ENCODE measurements at places on chromosomes 16 and 17.
A peak's percentile ranks its signal among the peaks of the same experiment; 100 is the strongest.

- no peak for DNase-seq
Observed at GRCh38 chr17:40327735-40328385, 18.9 kb downstream of the RARA start.

DNA sequence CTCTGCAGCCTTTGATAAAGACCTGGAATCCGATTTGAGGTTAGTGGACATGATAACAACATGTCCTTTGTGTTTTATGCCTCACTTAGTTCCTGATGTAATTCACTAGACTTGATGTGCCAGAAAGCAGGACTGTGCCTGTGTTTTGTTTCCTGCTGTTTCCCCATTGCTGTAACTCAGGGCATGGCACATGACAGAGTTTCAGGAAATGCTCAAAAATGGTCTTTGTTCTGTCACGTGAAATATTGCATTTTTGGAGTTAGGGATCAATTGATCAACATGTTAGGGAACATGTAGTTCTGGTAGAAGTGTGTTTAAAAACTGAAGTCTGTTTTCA, 32.8 kb downstream of the DHX38 start:
- DNase-seq: no peak

GRCh38 chr16:16940351-16940750, 530.4 kb downstream of the XYLT1 start:
- no peak for DNase-seq

GRCh38 chr16:49857423-49858181, 1.7 kb upstream of the ZNF423 start:
- DNase-seq: peak; percentile 95

- no peak for DNase-seq
Observed at GRCh38 chr17:20097330-20097729, 88.2 kb downstream of the SPECC1 start.

DNA sequence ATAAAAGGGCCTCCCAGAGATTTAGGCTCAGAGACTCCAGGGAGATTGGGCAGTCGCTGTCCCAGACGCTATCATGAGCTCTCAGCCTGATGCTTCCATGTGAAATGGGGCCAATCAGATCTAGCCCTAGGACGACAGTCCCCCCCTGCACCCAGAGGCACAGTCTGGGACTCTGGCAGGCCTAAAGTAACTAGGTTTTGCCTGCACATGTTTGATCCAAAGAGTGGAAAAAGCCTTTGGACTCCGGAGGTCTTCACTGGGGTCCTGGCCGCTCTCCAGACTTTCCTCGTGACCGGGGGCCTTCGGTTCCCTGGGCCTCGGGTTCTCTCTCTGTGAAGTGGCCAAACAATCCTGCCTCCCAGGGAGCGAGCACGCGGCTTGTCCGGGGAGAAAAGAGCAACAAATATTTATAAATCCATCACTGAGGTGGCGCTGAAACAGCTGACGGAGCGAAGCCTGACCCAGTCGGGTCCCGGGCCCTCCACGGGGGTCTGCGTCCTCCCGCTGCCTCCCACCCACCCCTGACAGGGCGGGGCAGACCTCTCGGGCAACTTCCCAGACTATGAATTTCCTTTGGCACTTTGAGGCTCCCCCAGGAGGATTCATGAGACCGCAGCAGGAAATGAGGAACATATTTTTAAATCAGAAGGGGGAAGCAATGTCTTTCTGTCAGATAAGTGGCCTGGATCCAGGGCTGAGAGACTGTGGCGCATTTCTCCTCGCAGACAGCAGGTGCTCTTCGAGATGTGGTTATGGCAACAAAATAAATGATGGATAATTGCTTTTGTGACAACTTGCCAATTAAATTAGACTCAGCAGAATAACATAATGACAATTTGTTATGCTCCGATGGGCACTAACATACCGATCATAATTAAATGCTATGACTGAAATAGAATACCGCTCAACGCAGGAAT, 38.9 kb downstream of the MRPS23 start:
- no peak for DNase-seq

GRCh38 chr16:7871371-7871770, 538.7 kb downstream of the RBFOX1 start:
- no peak for DNase-seq

DNA sequence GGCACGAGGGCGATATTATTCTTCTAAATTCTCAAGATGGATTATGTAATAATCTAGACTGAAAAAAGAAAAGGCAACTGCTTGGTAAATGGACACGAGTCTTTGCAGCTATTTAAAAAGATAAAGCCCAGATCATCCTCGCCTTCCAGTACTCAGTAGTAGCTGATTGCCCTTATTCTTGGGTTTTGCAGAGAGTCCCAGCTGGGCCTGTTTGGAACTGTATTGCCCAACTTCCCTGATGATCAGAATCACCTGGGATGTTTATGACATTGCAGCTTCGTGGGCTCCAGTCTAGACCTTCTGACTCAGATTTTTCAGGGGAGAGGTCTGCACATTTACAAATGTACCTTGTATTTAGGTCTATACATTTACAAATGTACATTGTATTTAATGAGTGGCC, 213.5 kb downstream of the RAB11FIP4 start:
- DNase-seq: no peak

GRCh38 chr16:1258225-1258600, 2.3 kb downstream of the TPSD1 start:
- DNase-seq: no peak

GRCh38 chr16:68429076-68429854, 19.0 kb downstream of the SMPD3 start:
- DNase-seq: no peak

GRCh38 chr17:77042476-77043231, 98.1 kb upstream of the SEC14L1 start:
- DNase-seq: no peak

GRCh38 chr16:4847774-4848587, 700 bp downstream of the UBN1 start:
- DNase-seq: peak; percentile 23

DNA sequence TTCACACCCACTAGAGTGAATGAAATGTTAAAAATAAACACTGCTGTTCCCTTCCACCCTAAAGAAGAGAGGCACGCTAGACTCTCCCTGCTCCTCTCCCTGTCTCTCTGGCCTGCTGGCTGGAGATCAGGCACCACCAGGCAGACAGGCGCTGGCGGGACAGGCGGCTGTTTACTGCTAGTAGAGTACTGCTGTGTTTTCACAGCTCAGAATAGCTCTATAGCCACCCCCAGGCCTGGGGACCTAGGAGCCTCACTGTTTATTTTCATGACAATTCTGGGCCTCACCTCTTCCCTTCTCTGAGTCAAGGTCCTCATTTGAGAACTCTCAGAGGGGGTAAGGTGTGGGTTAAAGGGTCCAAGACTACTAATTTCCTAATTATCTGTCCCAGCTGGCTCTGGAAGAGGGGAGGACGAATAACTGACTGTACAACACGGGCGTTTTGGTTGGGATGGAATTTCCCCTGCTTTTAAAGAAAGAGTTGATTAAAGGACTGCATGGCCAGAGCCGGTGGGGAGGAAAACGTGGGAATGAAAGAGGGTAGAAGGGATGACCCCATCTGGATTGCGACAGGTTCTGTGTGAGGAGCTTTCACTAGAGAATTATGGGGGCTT, 9.0 kb upstream of the G6PC1 start:
- peak; percentile 68 for DNase-seq

DNA sequence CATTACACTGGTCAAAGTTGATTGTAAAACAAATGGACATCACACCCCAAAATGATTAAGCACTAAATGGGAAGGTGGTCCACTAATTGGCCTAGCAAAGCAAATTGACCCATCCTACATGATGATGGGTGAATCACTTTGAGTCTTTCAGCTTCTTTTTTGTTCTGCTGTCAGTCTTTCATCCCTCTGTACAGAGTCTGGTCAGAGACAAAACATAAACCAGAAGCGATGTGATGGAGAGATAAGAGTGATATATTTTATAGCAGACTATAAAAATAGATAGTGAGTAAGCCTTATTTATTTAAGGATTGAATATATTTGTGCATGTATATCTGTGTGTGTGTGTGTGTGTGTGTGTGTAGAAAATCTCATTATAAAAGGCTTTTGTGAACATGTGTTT, 618.4 kb upstream of the SOX9 start:
- DNase-seq: no peak

- DNase-seq: no peak
Observed at GRCh38 chr16:57972306-57972705, 1.4 kb upstream of the CNGB1 start.

DNA sequence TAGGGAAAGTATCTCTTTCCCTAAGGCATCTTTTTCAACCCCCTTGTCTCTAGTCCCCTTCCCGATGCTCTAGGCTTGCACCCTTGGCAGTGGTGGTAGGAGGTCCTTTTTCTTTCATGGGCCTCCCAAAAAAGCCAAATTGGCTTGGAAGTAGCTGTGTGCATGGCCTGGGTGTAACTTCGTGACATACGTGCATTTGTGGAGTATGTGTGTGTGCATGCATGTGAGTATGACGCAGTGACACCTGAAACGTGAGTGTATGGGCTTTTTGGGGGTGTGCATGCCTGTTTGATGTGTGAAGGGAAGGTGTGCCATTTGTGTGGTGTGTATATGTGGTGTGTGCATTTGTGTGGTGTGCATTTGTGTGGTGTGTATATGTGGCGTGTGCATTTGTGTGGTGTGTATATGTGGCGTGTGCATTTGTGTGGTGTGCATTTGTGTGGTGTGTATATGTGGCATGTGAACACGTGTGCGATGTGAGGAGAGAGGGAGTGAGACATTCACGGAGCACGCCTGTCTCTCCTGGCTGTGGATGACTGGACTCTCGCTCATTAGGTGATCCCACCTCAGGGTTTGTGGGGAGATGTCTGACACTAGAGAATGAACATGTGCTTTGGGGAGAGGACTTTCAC, 15.7 kb downstream of the IGFBP4 start:
- DNase-seq: no peak

DNA sequence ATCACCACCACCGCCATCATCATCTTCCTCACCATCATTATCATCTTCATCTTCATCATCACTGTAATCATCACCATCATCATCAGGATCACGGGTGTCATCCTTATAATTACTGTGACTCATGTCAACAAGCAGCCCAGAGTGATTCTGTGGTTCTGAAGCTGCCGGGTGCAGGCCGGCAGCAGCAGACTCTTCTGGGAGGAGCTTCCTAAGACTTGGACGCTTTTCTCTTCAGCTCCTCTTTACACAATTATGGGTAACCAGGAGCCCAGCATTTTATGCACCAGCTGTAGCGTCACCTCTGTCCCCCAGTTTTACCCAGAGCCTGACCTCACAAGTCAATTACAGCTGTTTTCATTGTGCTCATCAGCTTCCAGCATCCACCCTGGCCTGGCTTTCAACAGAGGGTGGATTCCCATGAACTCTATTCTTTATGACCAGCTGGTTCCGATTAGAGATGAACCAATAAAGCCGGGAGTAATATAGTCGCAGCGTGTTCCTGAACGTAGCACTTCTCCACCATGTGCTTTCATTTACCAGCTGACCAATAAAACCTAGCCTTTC, 275.8 kb downstream of the FOXL1 start:
- DNase-seq: no peak

DNA sequence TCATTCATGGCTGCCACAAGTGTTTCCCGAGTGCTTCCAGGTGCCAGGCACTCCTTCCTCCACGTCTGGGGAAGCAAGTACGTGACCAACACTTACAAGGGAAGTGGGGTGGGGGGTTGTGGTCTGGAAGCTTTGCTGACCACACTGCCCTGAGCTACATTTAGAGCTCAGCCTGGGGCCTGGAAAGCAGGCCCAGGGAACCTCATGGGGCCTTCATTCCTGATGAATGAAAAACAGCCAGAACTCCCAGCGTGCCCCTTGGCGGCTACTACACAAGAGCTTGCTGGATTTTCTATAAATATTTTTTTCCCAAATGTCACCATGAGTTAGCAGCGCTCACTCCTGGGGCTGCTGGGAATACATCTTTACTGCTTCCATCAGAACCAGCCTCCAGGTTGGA, 73.3 kb downstream of the ABCC12 start:
- DNase-seq: no peak

GRCh38 chr16:1062895-1063294, 9.7 kb upstream of the SSTR5 start:
- no peak for DNase-seq

GRCh38 chr17:62899361-62899760, 66.7 kb upstream of the TANC2 start:
- DNase-seq: no peak

DNA sequence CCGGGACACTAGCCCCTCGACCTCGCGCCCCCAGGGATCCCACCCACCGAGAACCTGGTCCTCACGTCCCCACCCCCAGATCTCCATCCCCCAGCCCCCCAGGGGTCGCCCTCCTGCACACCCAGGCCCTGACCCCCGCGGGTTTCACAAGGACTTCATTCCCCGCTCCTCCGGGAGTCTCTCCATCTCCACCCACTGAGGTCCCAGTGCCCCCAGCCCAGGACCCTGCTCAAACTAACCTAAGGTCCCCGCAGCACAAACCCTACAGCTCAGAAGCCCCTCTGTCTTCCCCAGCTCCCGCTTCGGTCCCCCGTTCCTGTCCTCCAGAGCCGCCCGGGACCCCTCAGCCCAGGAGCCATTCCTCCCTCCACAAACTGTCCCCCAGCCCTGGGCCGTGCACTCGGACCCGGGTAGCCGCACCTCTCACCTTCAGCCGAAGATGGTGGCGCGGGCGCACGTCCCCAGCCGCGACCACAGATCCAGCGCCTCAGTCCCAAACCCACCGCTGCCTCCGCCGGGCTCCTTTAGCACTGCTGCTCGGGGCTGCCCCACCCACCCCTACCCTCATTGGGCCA, at the start of gene MYH10:
MYH10 (minus strand) TSS at position 499 of the 575 bp plus-strand sequence. CDS start 7,479 bp downstream, outside the sequence.
- no peak for DNase-seq

GRCh38 chr17:72702136-72702735, 390.3 kb downstream of the SLC39A11 start:
- no peak for DNase-seq

DNA sequence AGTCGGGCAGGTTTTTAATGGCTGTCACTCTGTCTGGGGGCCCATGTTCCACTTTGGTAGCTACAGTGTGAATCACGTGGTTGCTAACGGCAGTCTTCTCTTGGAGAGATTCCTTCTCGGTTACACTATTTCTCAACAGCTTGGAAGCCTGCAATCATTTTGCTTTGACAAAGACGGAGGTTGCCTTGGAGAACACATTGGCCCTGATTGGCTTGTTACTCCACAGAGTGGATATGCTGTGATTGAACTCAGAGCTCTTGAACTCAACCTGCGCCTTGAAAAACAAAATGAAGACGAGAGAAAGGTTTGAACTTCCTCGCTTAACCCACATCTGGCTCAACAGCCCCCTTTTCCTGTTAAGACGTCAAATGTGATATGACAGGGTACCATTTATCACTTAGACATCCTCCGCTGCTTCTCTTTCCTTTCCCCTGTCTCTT, 218.9 kb downstream of the MAF start:
- DNase-seq: no peak

DNA sequence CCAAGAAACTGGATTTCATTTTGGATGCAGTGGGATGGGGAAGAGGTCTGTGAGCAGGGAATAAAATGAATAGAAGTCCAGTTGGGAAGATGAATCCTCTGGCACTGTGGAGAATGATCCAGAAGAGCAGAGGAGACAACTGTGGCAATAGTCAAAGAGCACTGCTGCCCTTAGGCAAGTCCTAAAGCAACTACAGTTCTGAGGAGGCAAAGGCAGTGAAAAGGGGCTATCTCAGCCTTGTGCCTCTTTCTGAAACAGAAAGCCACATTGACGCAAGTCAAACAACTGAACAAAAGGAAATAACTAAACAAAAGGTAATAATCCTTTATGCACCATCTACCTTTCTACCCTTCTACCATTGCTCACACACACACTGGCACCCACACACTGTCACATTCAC, 238.0 kb upstream of the AXIN2 start:
- DNase-seq: no peak
